ENCODE measurements at places on chromosomes 5 and 9.

- no peak for DNase-seq
These were observed 1048.6 kb upstream of the SEMA6A start for GRCh38 chr5:117623042-117623805.

DNA sequence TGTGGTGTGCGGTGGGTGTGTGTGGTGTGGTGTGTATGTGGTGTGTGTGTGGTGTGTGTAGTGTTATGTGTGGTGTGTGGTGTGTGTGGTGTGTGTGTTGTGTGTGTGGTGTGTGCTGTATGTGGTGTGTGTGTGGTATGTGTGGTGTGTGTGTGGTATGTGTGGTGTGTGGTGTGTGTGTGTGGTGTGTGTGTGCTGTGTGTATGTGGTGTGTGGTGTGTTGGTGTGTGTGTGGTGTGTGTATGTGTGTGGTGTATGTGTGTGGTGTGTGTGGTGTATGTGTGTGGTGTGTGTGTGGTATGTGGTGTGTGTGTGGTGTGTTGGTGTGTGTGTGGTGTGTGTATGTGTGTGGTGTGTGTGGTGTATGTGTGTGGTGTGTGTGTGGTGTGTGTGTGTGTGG is 144.3 kb downstream of the HSD17B3 start:
- DNase-seq: no peak

DNA sequence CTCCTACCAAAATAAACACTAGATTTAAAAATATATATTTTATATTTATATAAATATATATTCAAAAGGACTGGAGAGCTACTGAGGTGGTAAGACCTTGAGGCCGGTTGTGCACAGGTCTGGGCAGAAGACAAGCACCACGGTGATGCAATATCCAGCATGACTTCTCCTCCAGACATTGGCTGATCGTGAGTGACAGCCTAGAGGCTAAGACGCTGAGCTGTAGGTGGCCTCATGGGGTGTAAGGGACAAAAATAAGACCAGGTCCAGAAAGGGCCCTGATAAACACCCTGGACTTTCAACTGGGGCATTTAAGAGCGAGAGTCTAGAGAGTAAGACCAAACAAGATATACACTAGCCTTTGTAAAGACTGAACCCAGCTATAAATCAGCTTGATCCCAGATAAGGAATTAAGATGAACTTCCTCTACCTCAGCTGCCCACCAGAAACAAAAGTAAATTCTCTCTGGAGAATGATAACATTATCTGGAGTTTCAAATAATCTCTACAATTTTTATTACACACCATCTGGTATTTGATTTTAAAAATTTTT is 14.2 kb upstream of the C5orf47 start:
- no peak for DNase-seq

DNA sequence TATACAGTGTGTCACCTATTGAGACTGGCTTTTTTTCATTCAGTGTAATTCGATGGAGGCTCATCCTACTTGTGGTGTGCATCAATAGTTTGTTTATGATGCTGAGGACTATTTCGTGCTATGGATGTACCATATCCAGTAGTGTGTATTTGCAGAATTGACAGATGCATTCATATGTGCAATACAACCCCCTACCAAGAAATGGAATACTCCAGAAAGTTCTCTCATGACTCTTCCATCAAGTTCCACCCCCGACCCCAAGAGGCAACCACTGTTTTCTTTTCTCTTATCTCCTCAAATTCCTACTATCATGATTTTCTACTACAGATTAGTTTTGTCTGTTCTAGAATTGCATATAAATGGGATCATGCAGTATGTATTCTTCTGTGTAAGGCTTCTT is 21.9 kb downstream of the FBXO10 start:
- DNase-seq: no peak

DNA sequence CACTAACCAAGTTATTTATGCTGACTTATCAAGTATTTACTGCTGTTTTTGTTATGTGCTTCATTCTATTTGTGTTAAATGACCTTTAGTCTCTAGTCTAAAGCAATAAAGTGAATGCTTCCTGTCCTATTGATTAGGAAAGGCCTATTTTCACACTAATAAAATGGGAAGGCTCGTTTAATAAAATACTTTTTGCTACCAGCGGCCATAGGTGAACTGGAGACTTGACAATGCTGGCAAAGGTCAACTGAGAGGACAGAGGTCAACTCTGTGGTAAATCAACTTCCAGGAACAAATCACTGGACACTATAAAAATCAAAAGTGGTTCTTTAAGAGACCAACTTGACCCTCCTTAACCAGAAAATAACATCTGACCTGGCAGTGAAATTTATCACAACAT is 634.3 kb downstream of the ISL1 start:
- DNase-seq: no peak

DNA sequence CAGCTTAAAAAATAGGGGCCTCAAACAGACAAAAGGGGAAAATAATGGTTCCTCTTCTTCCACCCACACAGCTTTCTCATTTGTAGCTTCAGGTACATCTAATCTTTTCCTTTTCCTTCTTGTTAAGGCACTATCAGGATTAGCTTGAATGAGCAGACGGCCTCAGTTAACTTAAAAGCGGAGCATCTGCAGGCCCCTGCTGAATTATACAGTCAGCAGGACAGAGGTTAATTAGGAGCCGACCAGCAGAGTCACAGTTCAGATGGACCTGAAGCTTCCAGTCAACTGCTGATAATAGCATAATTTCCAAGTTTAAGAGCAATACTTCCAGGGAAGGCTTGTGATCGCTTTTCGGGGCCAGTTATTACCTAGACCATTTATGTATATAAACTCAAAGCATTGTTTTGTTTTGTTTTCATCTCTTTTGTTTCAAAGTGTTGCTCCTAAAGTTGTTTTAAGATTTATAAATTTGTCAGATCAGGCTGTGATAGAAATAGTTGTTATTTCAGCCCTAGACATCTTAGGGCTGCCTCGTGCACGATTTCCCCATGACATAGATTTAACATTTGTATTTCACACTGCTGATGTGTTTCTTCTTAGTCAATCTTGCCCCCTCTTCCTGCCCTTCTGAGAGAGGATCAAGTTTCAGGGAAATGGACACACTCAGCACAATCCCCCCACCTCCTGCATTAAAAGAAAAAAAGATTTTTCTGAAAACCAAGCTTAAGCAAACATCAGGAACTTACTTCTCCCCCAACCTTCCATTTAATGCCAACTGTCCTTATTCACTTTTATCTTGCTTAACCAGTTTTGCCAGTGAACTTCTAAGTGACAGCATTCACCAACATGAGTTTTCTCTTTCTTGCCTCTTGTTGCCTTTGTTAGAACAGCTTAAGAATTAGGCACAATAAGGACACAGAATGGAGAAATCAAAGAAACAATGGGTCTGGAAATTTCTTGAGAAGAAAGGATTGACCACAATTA is 449.8 kb downstream of the ARHGEF28 start:
- DNase-seq: no peak

DNA sequence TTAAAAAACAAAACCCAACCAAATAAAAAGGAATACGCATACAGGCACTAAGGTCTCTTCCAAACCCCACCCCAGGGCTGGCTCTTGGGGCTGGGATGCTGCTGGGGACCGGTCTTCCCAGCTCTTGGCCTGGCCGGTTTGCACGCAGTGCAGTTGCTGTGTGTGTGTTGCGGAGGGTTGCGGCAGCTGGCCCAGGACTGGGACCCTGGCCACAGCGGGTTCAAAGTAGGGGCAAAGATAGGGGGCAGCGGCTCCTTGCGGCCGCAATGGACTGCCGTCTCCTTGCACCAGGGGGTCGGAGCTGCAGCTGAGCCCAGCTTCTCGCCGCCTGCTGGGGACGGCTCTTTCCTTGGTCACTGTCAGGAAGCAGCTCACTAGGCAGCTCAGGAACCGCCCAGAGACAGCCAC is 5.0 kb downstream of the DMRT3 start:
- DNase-seq: no peak

DNA sequence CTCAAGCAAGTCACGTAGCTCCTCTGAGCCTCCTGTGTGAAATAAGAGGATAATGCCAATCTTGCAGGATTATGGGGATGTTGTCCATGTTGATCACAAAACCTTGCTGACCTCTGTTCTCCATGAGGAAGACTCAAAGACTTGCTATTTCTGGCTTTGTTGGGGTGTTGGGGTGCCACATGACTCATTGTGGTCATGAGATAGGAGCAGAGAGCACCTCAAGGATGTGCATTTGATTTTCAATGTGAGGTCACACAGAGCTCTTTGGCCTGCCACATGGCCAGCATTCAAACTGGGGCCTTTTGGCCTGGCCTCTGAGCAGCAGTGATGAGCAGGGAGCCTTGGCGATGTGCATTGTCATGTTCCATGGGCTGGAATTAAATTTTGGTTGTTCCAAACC is 380.3 kb downstream of the GADD45G start:
- DNase-seq: no peak

GRCh38 chr5:74433255-74433895 is 207.2 kb downstream of the ENC1 start:
- no peak for DNase-seq

DNA sequence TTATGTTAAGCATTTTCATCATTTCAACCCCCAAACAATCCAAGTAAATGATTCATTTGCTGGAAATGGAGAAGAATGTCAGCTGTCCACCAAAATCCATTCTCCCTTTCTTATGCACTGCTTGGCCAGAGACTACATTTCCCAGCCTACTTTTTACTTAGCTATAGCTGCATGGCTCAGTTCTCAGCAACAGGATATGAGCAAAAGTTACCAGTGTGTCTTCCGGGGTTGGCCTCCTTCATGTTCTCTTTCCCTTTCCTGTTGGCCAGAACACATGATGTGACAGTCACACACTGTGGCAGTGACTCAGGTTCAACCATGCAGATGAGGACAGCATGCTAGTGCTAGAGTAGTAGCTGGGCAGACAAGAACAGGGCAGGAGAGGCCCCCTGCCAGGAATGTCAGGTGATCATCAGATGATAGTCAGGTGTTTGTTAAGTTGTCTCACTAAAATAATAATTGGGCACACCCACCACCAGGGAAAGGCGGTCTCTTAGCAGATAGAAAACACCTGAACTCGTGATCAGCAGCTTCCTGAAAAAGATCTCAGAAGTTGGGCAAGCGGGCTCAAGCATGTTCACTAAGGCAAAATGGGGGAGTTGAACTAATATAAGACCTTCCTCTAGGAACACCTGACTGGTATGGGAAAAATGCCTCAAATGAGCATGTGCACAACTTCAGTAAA is 12.2 kb downstream of the GPR150 start:
- no peak for DNase-seq

DNA sequence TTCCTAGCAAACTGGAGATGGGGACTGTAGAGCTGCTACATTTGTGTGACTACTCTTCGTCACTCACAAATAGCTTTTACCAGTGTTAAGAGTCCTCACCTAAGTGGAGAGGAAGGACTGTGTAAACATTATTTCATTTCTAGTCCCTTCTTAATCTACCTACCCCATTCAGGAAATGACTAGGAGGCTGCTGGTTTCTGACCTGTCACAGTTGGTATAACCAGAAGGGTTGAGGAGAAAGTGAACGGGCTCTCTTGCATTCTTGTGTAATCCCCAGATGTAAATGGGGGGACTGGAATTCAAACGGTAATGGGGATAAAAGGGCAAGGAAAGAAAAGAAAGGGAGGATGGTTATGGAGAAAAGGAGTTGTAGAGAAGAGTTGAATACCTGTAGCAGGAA is 35.4 kb upstream of the BNIP1 start:
- DNase-seq: no peak

DNA sequence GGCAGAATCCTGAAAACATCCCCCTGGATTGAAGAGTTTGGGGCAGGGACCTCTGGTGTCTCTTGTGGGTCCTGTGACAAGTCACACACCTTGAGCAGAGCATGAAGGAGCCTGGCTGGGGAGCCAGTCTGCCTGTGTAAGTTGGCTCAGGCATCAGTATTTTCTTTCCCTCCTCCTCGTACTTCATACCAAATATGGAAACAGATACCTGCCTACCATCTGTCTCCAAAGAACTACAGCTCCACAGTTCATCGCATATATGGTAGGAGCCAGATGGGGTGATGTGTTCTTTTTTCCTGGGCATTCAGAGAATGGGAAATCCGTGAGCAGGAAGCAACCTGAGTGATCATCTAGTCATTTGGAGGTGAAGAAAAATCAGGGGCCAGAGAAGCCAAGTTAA is 177.3 kb upstream of the RAD23B start:
- no peak for DNase-seq

GRCh38 chr5:74647096-74647495 is 6.6 kb upstream of the ENC1 start:
- DNase-seq: no peak

- no peak for DNase-seq
These were observed 2.0 kb downstream of the ST8SIA4 start for GRCh38 chr5:100900796-100901781.

DNA sequence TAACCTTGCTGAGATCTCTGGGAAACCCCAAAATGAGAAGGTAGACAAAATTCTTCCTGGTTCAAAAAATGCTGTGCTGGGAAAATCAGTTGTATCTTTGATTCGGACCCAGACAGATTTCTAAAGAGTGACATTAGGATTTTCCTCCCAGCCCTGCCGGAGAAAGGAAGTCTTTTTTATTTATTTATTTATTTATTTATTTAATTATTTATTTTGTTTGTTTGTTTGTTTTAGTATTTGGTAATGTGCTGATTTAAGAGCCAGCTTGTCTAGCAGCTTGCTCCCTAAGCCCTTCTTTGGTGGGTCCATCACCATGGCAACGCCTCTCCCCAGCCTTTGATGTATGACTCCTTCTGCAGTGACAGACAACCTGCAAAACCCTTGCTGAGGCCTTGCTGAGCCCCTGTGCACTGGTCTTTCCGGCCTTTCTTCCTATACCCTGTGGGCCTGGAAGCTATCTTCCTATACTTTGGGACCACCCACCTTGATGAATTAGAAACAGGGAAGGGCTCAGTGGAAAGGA is 60.6 kb upstream of the AFAP1L1 start:
- no peak for DNase-seq

GRCh38 chr5:77102549-77102948 is 15.5 kb upstream of the ZBED3 start:
- no peak for DNase-seq

DNA sequence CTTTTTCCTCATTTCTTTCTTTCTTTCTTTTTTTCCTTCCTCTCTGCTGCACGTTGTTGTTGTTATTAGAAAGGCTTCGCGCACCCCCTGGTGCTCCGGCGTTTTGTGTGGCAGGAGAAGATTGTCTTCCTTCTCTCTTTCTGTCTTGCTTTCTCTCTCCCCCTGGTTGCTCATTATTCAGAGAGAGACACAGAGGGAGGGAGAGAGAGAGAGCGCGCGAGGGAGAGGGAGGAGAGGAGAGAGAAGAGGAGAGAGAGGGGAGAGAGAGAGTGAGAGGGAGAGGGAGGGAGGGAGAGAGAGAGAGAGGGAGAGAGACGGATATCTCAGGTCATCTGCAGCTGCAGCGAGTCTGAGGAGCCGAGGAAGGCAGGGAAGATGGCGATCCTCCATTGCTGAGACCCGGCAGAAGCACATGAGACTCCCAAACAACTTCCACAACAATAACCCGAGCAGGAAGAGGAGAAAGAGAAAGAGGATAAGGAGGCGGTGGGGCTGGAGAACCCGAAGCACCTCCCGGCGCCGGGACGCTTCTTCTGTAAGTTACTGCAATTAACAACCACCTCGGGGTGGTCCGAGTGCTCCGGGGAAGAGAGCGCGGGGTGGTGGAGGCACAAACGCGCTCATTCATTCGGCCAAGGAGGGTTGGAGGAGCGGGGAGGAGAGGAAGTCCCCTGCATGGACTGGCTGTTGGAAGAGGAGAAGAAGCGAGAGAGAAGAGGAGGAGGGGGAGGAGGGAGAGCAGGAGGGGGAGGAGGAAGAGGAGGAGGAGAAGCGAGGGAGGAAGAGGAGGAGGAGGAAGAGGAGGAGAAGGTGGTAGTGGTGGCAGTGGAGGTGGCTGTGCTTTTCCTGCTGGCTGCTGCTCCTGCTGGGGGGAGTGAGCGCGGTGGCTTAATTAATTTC is at the start of gene ZNF462:
ZNF462 (plus strand) TSS at position 346 of the 900 bp plus-strand sequence. CDS start 60,218 bp downstream, outside the sequence.
- DNase-seq: peak; percentile 57

GRCh38 chr9:121246821-121247561 is 21.0 kb upstream of the GSN start:
- DNase-seq: no peak

- no peak for DNase-seq
These were observed 252.8 kb downstream of the FBXL7 start for GRCh38 chr5:15752663-15753285.

All from AG09319 (cell line).